Stimulated activated CD4-positive, alpha-beta T cell treated with anti-CD3 and anti-CD28 coated beads, Interleukin-4, amount 100 ng/mL, for 48 hours (primary cell): ENCODE measurements at places on chromosomes 2 and 18.

GRCh38 chr2:228728961-228729360 is 542.1 kb downstream of the PID1 start:
- DNase-seq, result no peak

DNA sequence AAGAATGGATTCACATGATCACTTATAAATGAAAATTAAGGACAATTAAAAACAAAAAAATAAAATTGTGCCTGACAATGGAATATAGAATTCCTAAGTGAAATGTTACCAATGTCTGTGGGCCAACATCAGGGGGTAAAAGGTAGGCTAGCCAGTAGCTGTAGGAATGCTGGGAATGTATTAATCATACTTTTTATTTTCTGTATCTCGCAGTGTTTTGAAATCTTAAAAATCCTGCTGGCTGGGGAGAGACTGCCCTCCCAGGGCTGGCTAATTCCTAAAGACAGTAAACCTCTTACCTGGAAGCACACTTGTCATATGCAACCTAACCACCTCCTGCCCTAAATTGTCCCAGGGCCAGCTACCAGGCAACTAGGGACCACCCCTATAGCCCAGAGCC is 69.8 kb downstream of the REV1 start:
- no peak for DNase-seq

- DNase-seq, result no peak
Measured at GRCh38 chr2:72210470-72210869, 62.8 kb upstream of the CYP26B1 start.

DNA sequence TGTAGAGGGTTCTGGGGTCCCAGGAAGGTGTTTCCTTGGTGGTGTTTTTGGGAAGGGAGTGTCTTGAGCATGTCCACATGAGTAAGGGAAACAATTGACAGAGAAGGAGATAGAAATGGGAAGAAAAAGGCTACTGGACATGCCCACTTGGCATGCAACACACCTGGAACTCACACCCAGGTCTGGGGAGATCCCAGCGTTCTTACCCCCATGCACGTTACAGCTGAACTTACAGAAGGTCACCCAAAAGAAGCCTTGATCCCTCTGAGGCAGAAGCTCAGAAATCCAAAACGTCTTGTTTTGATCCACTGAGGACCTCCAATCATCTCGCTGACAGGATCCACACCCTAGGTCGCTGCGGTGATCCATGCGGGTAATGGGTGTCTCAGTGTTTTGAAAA is 142.0 kb downstream of the ZNF516 start:
- DNase-seq, result no peak

GRCh38 chr2:68110102-68110501 is 47.3 kb upstream of the C1D start:
- no peak for DNase-seq

DNA sequence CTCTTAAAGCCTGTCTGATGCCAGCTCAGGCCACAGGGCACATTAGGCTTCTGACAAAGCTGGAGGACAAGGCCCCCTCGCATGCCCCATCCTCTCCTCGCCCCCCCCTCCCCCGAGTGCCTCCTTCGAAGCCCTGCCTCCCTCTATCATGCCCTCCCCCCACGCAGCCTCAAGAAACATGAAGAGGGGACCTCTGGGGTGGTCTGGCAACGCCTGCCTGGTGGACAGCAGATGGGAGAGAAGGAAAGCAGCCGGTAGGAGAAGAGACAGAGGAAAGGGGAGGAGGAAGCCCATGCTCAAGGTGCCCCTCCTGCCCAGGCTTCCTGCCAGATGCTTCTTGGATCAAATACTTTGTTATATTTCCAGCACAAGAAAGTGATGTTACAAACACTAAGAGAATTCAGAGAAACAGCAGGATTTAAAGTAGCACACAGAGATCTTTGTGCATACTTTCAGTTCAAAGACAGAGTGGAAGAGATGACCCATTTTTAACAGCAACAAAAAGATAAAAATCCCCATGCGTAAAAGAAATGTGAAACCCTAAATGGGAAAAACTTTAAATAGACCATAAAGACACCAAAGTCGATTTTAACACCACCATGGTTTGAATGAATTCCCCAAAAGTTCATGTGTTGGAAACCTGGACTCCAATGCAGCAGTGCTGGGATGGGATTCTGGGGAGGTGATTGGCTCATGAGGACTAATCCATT is 19.0 kb downstream of the BOK start:
- no peak for DNase-seq

DNA sequence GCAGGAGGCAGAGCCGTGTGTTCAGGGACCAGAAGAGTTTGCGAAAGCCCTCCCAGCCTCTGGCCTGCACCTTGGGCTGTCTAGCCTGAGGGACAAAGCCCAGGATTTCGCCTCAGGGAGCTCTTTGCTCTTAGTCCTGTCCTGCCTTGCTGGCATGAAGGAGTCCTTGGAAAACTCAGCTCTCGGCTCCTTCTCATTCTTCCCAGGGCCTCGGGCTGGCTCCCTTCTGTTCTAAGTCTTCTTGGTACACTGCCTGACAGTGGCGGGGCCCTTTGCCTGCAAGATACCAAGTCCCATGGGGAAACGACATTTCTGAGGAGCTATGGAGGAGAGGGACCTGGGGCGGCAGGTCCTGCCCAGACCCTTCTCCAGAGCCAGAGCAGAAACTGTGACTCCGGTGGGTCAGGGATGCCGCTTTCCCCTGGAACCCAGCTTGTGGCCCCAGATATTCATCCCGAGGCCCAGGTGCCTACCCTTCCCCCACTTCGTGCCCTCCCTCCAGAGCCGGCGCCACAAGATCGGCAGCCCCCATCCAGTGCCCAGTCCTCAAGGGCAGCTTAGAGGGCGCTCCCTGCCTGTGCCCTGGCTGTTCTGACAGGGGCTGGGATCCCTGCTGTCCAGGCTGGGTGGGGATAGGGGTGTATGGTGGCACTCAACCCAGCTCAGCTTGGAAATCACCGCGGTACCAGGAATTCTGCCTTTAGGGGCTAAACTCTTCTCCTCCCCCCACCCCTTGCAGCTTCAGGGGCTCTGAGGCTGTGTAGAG is 5.5 kb upstream of the CYP26B1 start:
- DNase-seq, result no peak

DNA sequence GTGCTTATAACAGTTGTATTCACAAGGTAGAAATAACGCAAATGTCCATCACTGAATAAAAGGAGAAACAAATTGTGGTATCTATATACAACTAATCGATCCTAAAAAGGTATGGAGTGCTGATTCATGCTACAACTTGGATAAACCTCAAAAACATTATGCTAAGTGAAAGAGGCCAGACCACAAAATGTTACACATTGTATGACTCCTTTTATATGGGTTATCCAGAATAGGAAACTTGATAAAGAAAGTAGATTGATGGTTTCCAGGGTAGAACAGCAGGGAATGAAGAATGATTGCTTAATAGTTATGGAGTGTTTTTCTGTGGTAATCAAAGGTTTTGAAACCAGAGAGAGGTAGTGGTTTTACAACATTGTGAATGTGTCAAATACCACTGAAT is 432.2 kb upstream of the TRIB2 start:
- no peak for DNase-seq

GRCh38 chr2:66437109-66437690 is 2.3 kb downstream of the MEIS1 start:
- DNase-seq, result no peak

- no peak for DNase-seq
Measured at GRCh38 chr18:46160050-46160798, 56.0 kb downstream of the HAUS1 start.

- DNase-seq, result no peak
Measured at GRCh38 chr2:181972431-181973170, 13.1 kb upstream of the PPP1R1C start.

GRCh38 chr2:175792881-175793280 is 209.2 kb downstream of the LNPK start:
- DNase-seq, result no peak

DNA sequence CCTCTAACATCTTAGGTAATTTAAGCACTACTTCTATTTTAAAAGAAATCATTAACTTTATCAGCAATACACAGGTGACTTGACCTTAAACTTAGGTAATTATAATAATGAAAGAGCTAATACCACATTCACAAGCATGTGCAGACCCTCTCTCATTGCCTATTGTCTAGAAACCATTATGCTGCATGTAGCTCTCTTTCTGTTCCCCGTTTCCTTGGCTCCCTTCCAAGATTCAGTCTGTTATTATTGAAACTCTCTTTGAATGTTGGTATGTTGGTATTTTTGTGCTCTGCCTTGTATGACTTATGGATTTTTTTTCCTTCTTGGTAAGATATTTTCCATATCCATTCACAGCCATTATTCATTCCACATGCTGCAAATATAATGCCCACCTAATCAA is 201.2 kb downstream of the CDCA7 start:
- DNase-seq, result no peak

GRCh38 chr2:63578767-63579166 is 9.5 kb downstream of the WDPCP start:
- DNase-seq, result no peak

DNA sequence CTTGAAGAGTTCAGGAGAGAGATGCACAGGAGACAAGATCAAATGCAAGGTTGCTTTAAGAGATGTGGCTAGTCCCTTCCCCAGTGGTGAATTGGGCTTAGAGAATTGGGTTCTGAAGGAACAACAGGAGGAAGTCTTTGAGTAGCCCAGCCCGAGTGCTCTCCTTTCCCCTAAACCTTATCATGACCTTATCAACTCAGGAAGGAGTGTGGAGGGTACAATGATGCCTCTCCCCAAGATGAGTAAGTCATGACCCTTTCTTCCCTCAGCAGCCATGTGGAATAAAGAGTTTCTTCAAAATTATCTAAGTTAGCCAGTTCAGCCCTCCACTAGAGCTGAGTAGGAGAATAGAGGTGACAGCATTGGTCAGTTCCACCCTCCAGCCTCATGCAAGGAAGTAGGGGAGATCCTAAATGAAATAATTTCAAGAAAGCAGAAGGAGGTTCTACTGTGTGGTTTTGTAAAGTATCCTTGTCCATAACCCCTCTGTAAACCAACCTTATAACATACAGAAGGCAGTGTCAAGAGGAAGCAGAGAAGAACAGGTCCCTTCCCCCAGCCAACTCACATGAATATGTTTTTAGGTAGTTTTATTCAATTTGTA is 88.4 kb downstream of the ARHGAP15 start:
- no peak for DNase-seq

- DNase-seq, result no peak
Measured at GRCh38 chr2:227821043-227821942, 7.7 kb downstream of the CCL20 start.

DNA sequence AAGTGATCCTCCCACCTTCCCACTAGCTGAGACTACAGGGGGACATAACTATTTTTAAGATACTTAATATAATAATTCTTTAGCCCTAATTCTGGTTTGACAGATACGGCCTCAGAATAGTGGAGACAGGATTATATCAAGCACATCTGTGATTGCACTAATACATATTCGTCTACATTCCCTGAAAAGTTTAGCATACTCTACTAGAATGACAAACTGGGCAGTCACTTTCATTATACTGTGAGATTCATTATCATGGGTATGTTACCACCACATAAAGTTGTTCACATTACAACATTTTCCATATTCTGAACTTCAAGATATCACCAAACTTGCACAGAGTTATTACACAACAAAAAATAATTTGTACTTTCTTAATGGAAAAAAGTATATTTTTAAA is 11.0 kb downstream of the FAM210A start:
- no peak for DNase-seq

GRCh38 chr2:75547345-75548035 is 13.2 kb downstream of the EVA1A start:
- no peak for DNase-seq

- no peak for DNase-seq
Measured at GRCh38 chr2:201248288-201248844, 12.0 kb upstream of the CASP8 start.

GRCh38 chr2:100106460-100106859 is 35.9 kb downstream of the AFF3 start:
- no peak for DNase-seq

DNA sequence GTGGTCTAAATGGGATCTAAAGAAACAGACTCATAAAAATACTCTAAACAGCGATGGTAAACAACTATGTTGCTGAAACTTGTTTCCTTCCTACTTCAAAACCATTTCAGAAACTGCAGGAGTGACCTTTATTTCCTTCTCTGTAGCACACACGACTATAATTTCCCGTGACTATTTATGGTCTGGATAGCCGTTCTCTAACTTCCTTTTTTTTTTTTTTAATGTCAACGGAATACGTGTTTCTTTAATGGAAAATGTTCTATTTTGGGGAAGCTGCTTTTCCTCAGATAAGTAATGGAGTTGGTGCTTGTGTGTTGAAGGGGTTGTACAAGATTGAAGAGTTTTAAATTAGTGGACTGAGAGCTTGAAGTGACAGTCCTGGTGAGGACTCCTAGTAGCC is 224.1 kb downstream of the PHLPP1 start:
- no peak for DNase-seq

DNA sequence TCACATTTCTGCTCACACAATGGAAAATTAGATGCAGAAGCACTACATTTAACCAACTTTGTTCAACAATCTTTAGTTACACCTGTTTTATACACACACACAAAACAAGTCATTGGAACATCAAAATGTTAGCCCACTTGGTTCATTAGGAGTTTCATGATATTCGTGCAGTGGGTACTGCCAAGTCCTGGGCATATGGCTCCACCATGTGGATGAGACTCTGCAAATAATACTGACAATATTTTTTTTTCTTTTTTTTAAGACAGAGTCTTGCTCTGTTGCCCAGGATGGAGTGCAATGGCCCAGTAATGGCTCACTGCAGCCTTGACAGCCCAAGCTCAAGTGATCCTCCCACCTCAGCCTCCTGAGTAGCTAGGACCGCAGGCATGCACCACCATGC is 34.5 kb upstream of the GRB14 start:
- no peak for DNase-seq

DNA sequence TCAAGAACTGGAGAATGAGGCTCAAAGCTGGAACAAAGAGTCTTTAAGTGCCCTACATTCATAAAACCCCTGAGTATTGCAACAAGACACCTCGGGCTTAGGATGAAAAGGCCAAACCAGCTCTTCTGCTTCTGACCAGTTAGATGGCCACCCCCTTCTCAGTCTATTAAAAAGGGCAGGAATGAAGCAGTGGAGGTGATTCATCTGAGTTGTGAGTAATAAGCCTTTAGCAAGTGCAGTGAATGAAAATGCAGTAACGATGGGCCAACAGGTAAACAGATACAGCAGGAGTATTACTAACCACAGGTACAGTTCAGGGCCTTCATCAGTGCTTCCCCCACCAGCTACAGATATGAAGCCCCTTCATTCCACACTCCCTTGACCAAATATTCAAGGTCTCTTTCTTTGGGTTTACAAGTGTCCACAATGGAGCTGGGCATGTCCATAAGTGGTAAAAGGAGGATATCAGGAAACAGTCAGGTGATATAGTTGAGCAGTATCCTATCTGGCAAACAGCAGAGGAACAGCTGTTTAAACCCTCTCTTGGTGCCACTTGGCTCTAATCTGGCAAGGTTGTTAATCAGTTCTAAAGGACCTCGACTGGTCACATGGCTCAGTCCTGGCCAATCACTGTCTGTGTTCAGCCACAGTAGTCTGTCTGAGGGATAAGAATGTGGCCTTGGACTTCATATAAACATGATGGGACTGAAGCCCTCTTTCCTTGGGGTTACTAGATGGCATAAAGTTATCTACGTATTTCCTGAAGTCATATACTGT is 17.8 kb downstream of the SERPINB13 start:
- DNase-seq, result no peak
